ENCODE measurements at places on chromosomes 11 and 22. TPM values are rescaled to one million over a fixed set of nuclear protein-coding genes. Genes with fewer than 3 reads are reported as not detected.

- no peaks in the 10 kb centered on the region for H3K27me3 ChIP-seq
- H3K4me1 ChIP-seq: peaks cover 20% of the 10 kb centered on the region
- DNase-seq: no peak
- no peak overlapping the region for H3K27ac ChIP-seq
These were observed 21.6 kb downstream of the PARVG start for GRCh38 chr22:44202261-44202789.

GRCh38 chr11:58731819-58732218 is at the start of gene GLYAT:
TSS of gene GLYAT (minus strand) at chr11:58731943. CDS start at chr11:58724496, 7,447 bp downstream.
- peaks cover 4% of the 10 kb centered on the region for H3K4me1 ChIP-seq
- H3K27me3 ChIP-seq: peaks cover 3% of the 10 kb centered on the region
- no peak for DNase-seq
- no peak within 1 kb of the TSS for H3K4me3 ChIP-seq
- H3K27ac ChIP-seq: no peak within 1 kb of the TSS

DNA sequence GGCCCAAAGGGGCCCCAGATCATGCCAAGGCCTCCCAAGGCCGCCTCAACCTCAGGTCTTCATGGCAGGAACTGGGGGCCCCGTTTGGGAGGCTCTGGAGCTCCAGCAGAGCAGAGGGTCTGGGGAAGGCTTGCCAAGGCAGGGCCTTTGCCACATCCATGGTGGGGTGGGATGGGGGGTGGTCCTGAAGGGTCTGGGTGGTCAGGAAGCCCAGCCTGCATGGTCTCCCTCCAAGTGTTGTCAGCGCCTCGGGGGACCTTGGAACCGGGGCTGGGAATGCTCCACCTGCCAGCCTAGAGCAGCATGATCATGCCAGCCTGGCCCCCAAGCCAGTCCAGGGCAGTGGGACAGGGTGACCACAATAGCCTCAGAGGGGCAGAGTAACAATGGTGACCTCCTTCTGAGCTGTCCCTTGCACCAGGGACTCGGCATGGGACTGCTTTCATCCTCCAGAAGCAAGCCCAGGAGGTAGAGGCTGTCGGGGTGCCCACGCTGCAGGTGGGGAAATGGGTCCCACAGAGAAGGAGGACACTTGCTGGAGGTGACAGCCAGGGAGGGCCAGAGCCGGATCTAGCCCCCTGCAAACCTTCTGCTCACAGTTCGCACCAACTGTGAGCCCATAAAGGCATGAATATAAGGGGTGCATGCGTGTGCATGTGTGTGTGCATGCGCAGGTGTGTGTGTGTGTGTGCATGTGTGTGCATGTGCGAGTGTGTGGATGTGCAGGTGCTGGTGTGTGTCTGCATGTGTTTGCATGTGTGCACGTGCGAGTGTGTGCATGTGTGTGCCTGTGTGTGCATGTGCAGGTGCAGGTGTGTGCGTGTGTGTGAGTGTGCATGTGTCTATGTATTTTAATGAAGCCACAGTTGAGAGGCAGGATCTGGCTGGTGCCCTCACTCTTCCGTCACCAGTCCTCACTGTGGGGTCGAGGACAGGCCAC is 63.8 kb downstream of the MYEOV start:
- peaks cover 2% of the 10 kb centered on the region for H3K27me3 ChIP-seq
- no peaks in the 10 kb centered on the region for H3K36me3 ChIP-seq
- no peak overlapping the region for H3K4me3 ChIP-seq
- DNase-seq: peak; percentile 30
- H3K27ac ChIP-seq: no peak overlapping the region

The IL17REL gene
- total RNA-seq: 0.05 TPM

DNA sequence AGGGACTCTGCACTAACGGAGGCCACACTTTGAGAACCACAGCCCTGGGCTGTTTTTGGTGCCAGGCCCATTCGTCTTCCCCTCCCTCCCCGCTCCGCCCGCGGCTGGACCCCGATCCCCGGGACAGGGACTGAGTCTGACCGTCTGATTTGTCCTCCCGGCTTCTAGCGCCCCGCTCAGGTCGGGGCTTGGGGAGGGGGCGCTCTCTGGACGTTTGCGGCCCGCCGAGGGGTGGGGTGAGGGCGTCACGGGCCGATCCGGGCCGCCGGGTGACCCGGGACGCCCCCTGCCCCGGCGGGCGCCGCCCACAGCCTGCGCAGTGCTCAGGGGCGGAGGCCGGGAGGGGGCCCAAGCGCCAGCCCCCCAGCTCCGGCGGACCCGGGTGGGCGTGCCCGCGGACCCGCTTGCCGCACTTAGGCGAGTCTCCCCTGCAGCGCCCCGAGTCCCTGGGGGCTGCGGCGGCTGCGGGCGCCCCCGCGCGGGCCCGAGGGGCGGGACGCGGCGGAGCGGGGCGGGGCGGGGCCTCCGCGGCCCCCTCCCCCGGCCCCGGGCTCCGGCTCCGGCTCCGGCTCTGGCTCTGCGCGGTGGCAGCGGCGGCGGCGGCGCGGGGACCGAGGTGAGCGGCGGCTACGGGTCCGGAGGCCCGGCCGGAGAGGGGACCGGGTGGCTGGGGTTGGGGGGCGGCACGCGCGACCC is 33.7 kb upstream of the PRR5 start:
- H3K27me3 ChIP-seq: peaks cover 4% of the 10 kb centered on the region
- H3K27ac ChIP-seq: peak overlapping the region; percentile 77
- peaks cover 4% of the 10 kb centered on the region for H3K36me3 ChIP-seq
- DNase-seq: no peak
- peaks cover 76% of the 10 kb centered on the region for H3K4me1 ChIP-seq
- H3K4me3 ChIP-seq: peak overlapping the region; percentile 60

DNA sequence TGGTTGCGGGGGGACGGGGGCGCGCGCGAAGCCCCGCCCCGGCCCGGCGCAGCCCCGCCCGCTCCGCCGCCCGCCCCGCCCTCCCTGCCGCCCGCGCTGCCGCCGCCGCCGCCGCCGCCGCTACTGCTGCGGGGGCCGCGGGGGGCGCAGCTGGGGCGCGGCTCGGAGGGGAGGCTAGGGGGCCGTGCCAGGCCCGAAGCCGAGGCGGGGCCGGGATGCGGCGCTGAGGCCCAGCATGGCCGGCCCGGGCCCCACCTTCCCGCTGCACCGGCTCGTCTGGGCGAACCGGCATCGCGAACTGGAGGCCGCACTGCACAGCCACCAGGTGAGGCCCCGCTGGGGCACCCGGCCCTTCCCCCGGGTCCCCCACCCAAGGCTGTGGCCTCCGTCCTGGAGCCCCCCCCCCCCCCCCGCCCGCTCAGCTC is at the start of gene ANKRD13D:
Gene ANKRD13D, plus strand, starts transcription at position 78 of the 425 bp plus-strand sequence. Its CDS starts 158 bp downstream, at position 236.
- peaks cover 52% of the 10 kb centered on the region for H3K36me3 ChIP-seq
- H3K27me3 ChIP-seq: no peaks in the 10 kb centered on the region
- no peak for DNase-seq

The MYBPC3 gene
- not detected for total RNA-seq

DNA sequence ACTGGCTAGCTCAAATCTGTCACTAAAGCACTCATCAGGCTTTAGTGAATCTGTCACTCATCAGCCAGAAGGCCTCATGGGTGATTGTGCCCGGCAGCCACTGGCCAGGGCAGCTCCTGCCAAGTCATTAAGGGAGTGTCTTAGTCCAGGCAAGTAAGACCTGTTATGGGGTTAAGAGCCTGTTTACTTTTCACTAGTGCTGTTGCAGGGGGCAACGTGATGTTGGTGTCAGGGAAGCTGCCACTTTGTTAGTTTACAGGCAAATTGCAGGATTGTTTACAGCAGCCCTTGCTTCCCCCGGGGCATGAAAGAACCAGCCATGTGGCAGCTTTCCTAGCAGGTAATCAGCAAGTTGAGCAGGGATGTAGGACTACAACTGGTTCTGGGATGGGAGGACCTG is 155.6 kb upstream of the NCAM1 start:
- H3K36me3 ChIP-seq: no peaks in the 10 kb centered on the region
- no peak for DNase-seq
- H3K4me3 ChIP-seq: no peak overlapping the region
- H3K4me1 ChIP-seq: no peaks in the 10 kb centered on the region

DNA sequence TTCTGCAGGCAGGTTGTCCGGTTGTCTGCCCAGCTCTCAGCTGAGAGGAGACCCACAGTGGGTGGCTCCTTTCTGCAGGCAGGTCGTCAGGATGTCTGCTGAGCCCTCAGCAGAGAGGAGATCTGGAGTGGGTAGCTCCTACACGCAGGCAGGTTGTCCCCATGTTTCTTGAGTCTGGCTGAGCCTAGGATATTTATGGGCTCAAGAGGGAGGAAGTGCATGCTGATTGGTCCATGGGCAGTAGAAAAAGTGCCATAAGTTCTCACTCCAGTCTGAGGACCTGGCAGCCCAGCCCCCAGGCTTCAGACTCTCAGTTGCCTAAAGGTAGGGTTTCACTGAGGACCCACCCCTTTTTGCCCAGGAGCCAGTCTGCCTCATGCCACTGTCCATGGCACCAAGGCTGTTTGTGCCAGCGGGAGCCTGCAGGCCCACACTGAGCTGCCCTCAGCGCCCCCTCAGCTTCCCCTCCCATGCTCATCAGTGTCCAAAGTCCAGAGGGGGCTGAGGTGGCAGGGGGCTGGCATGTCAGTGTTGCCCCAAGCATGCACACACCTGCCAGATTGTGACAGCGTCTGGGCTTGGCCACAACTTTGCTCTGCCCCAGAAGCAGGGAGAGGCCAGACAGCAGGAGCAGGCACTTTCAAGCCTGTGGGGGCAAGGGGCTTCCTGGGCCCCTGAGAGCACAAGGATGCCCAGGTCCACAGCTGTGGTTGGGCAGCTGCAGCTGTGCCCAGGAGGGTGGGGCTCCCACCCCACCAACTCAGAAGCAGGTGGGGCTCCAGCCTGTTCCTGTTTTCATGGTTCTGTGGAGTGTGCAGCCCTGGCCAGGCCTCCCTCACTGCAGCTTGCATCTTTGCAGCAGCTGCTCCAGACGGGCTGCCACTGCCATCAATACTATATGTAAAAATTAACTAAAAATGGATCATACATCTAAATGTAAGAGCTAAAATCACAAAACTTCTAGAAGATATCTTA is 3.8 kb upstream of the RNF141 start:
- DNase-seq: no peak
- no peak overlapping the region for H3K4me3 ChIP-seq
- no peaks in the 10 kb centered on the region for H3K36me3 ChIP-seq
- H3K27me3 ChIP-seq: peaks cover 10% of the 10 kb centered on the region
- peaks cover 8% of the 10 kb centered on the region for H3K4me1 ChIP-seq
- H3K27ac ChIP-seq: no peak overlapping the region

The BET1L gene
- 31.7 TPM for total RNA-seq

GRCh38 chr11:120112174-120112796 is 25.6 kb downstream of the TRIM29 start:
- H3K36me3 ChIP-seq: no peaks in the 10 kb centered on the region
- no peak overlapping the region for H3K27ac ChIP-seq
- H3K4me1 ChIP-seq: no peaks in the 10 kb centered on the region
- no peak overlapping the region for H3K4me3 ChIP-seq
- DNase-seq: no peak
- H3K27me3 ChIP-seq: peaks cover 2% of the 10 kb centered on the region

The RNF141 gene
- total RNA-seq: 10.1 TPM

DNA sequence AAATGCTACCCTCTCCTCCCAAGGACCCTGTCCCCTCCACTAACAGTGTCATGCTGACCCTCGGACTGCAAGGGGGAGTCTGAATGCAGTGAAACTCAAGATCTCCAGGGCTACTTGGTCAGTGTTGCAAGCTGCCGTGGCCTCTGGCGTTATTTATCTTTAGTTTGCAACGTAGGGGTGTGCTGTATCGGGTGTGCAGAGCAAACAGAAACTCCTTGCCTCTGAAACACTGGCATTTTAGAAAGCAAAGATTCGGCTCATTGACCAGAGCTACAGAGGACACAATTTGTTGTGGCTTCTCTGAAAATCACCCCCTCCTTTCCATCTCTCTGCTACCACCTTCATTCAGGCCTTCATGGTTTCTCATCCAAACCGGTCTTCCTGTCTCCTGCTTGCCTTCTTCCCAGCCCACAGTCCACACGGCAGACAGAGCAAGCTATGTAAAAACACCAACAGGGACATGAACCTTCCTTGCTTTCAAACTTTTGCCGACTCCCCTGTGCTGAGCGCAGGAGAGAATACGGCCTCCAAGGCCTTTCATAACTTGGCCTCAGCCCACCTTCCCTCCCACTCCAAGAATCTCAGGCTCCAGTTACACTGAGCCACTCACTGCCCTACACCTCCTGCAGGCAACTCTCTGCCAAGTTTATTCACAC is 14.9 kb downstream of the FZD4 start:
- peaks cover 4% of the 10 kb centered on the region for H3K27me3 ChIP-seq
- H3K36me3 ChIP-seq: no peaks in the 10 kb centered on the region
- H3K27ac ChIP-seq: no peak overlapping the region

GRCh38 chr22:46465793-46466192 is 71.6 kb downstream of the CELSR1 start:
- H3K4me3 ChIP-seq: no peak overlapping the region
- no peak for DNase-seq
- no peak overlapping the region for H3K27ac ChIP-seq
- H3K27me3 ChIP-seq: no peaks in the 10 kb centered on the region

DNA sequence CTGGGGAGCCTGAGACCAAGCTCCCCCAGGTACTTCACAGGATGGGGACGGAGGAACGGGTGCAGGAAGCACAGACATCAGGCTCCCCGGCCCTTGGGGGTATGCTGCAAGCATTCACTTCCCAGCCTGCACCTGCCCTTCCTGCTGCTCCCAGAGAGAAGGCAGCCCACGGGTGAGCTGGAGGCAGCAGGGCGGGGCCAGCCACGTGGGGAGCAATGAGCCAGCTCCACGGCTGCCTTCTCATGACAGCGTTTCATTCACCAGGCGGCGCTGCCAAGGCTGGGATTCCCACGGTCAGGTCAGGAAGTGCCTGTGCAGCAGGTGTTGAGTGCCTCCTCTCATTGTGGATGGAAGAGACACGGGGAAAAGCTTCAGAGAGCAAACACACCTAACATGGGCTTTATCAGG is 14.5 kb upstream of the PHLDA2 start:
- H3K4me3 ChIP-seq: no peak overlapping the region
- H3K36me3 ChIP-seq: peaks cover 45% of the 10 kb centered on the region
- DNase-seq: no peak
- H3K27me3 ChIP-seq: no peaks in the 10 kb centered on the region
- H3K27ac ChIP-seq: peak overlapping the region; percentile 19
- peaks cover 42% of the 10 kb centered on the region for H3K4me1 ChIP-seq

The SLC22A8 gene
- total RNA-seq: not detected

The EXPH5 gene
- 1.1 TPM for total RNA-seq

- no peak overlapping the region for H3K4me3 ChIP-seq
- no peak overlapping the region for H3K27ac ChIP-seq
- H3K36me3 ChIP-seq: peaks cover 61% of the 10 kb centered on the region
- H3K27me3 ChIP-seq: no peaks in the 10 kb centered on the region
- DNase-seq: no peak
These were observed 29.9 kb downstream of the CCDC15 start for GRCh38 chr11:124983674-124984511.

The CSRP3 gene
- not detected for total RNA-seq

DNA sequence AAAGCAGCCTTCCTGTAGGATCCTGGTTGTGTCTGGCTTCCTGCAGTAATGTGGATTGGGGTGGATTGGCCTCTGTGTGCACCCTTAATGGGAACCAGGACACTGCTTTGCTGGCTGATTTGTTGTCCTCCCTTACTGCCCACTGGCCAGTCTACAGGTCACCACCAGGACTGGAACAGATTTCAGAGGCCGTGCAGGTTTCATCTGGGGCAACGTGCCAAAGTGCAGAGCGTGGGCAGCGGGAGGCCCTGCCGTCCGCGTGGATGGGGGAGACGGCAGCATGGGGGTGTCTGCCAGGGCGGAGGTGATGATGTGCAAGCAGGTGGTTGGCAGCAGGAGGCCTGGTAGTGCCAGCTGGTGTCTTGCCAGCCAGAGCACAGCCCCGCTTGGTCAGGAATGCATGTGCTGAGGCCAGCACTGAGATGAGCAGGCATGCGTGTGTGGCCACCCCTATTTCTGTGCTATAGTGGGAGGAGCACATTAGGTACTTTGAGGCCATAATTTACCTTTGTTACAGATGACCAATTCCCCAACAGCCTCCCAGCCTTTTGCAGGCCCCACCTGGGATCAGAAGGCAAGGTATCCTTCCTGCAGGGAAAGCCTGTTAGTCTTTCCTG is 24.3 kb downstream of the BCR start:
- H3K27me3 ChIP-seq: no peaks in the 10 kb centered on the region
- H3K27ac ChIP-seq: no peak overlapping the region
- no peak for DNase-seq
- no peaks in the 10 kb centered on the region for H3K4me1 ChIP-seq

Data from activated CD8-positive, alpha-beta memory T cell treated with anti-CD3 and anti-CD28 coated beads, Interleukin-2, amount 10 ng/mL, durations not matched to agents 7 days and 5 days (primary cell).